Activated naive CD8-positive, alpha-beta T cell treated with anti-CD3 and anti-CD28 coated beads for 36 hours (primary cell): ENCODE measurements at places on chromosomes 3 and 15. TPM values are rescaled to one million over a fixed set of nuclear protein-coding genes. Genes with fewer than 3 reads are reported as not detected.

DNA sequence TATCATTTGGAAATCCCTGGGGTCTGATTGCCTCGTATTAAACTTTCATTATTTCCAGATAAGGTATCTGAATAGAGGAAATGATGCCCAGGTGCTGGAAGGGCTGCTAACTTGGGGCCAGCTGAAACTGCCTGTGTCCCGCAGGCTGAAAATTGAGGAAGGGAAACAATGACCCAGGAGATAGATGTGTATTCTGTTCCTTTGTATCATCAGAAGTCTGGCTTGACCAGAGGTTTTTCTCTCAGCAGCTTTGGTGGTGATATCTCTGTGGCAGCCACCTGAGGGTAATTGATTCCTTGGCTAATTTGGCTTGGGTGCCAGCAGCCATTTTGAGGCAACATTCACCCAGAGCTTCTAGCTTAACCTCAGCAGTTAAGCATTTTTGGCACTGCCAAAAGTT lies 90.0 kb upstream of the STT3B start:
- H3K4me3 ChIP-seq = no peak overlapping the region
- no peak for DNase-seq
- H3K27me3 ChIP-seq = no peaks in the 10 kb centered on the region
- no peak overlapping the region for H3K27ac ChIP-seq
- H3K4me1 ChIP-seq = peaks cover 10% of the 10 kb centered on the region

The SPATA12 gene
- total RNA-seq = not detected

The TGM4 gene
- total RNA-seq = not detected

DNA sequence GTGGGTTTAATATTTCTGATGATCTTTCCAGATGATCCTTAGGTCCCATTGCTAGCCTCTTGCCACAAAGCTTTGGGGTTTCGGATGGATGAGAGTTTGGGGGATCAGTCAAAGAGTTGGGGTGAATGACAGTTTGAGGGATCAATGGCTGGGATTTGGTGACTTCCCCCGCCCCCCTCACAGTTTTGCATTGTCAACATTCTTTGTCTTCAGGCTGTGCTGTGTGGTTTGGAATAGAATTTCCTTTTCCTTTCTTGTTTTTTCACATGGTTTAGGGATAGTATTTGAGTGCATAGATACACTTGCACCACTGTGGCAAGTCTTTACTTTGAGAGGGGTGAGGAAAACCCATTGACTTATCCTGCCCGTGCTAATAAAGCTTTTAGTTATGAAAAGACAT lies 14.3 kb downstream of the MEF2A start:
- no peak overlapping the region for H3K4me3 ChIP-seq
- no peak for DNase-seq
- peaks cover 28% of the 10 kb centered on the region for H3K36me3 ChIP-seq
- no peaks in the 10 kb centered on the region for H3K27me3 ChIP-seq
- H3K4me1 ChIP-seq = peaks cover 44% of the 10 kb centered on the region

The HRG gene
- total RNA-seq = not detected

GRCh38 chr3:100634493-100635272 lies 25.3 kb downstream of the ADGRG7 start:
- peaks cover 2% of the 10 kb centered on the region for H3K4me1 ChIP-seq
- no peak overlapping the region for H3K4me3 ChIP-seq
- H3K36me3 ChIP-seq = no peaks in the 10 kb centered on the region
- peaks cover 24% of the 10 kb centered on the region for H3K27me3 ChIP-seq
- no peak overlapping the region for H3K27ac ChIP-seq

DNA sequence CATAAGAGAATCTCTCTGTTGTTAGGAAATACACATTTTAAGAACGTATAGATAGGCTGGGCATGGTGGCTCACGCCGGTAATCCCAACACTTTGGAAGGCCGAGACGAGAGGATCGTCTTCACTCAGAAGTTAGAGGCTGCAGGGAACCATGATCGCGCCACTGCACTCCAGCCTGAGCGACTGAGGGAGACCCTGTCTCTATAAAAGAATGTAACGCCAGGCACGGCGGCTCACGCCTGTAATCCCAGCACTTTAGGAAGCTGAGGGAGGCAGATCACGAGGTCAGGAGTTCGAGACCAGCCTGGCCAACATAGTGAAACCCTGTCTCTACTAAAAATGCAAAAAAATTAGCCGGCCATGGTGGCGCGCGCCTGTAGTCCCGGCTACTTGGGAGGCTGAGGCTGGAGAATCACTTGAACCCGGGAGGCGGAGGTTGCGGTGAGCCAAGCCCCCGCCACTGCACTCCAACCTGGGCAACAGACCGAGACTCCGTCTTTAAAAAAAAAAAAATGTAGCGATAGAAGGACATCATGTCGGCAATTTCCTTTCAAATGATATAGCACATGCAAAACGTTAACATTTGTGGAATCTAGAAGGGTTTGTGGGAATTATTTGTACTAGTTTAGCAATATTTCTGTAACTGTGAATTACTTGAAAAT lies 730 bp upstream of the RPL14 start:
- peaks cover 45% of the 10 kb centered on the region for H3K4me1 ChIP-seq
- no peak for DNase-seq
- H3K27ac ChIP-seq = peak overlapping the region; percentile 90
- H3K4me3 ChIP-seq = peak overlapping the region; percentile 93
- H3K27me3 ChIP-seq = no peaks in the 10 kb centered on the region

- H3K4me1 ChIP-seq = peaks cover 9% of the 10 kb centered on the region
- H3K4me3 ChIP-seq = peak within 1 kb of the TSS; percentile 66
- peaks cover 5% of the 10 kb centered on the region for H3K36me3 ChIP-seq
- peak within 1 kb of the TSS; percentile 43 for H3K27ac ChIP-seq
- peak; percentile 34 for DNase-seq
Measured at GRCh38 chr15:74725225-74725774, at the start of gene CYP1A1. Gene CYP1A1, minus strand, starts transcription at chr15:74725528. Its CDS starts 2,431 bp downstream, at chr15:74723097.

DNA sequence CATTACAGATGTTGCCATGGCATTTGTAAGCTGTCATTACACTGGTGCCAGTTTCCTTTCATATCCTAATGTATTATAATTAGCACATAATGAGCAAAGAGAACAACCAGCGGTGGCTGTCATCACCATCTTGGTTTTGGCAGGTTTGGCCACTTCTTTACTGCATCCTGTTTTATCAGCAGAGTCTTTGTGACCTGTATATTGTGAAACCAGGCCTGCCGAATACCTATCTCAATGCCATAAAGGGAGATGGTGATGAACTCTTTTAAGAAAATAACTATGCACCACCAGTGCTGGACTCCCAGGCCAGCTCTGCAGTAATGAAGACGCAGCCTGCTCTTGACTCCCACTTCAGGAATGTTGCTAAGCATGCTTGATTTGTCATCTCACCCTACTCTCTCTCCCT lies 458.1 kb upstream of the NR2F2 start:
- no peak overlapping the region for H3K27ac ChIP-seq
- H3K27me3 ChIP-seq = no peaks in the 10 kb centered on the region
- H3K36me3 ChIP-seq = no peaks in the 10 kb centered on the region
- DNase-seq = no peak

- no peaks in the 10 kb centered on the region for H3K4me1 ChIP-seq
- H3K36me3 ChIP-seq = no peaks in the 10 kb centered on the region
- DNase-seq = no peak
- no peak overlapping the region for H3K4me3 ChIP-seq
- no peak overlapping the region for H3K27ac ChIP-seq
- H3K27me3 ChIP-seq = no peaks in the 10 kb centered on the region
Measured at GRCh38 chr3:85781806-85782205, 823.0 kb downstream of the CADM2 start.

GRCh38 chr3:30502742-30503073 lies 103.7 kb upstream of the TGFBR2 start:
- H3K4me3 ChIP-seq = no peak overlapping the region
- no peaks in the 10 kb centered on the region for H3K27me3 ChIP-seq
- no peak overlapping the region for H3K27ac ChIP-seq
- H3K4me1 ChIP-seq = peaks cover 28% of the 10 kb centered on the region
- H3K36me3 ChIP-seq = peaks cover 1% of the 10 kb centered on the region

The FGF12 gene
- not detected for total RNA-seq

GRCh38 chr3:129553719-129554118 lies 10.7 kb downstream of the H1-8 start:
- no peak for DNase-seq
- H3K4me1 ChIP-seq = peaks cover 4% of the 10 kb centered on the region
- H3K4me3 ChIP-seq = no peak overlapping the region
- H3K27ac ChIP-seq = no peak overlapping the region
- H3K27me3 ChIP-seq = peaks cover 5% of the 10 kb centered on the region
- no peaks in the 10 kb centered on the region for H3K36me3 ChIP-seq

The C3orf22 gene
- total RNA-seq = not detected

GRCh38 chr3:134754768-134755559 lies 40.1 kb upstream of the EPHB1 start:
- H3K27me3 ChIP-seq = peaks cover 8% of the 10 kb centered on the region
- DNase-seq = peak; percentile 26
- H3K36me3 ChIP-seq = no peaks in the 10 kb centered on the region
- no peak overlapping the region for H3K4me3 ChIP-seq
- no peak overlapping the region for H3K27ac ChIP-seq
- H3K4me1 ChIP-seq = no peaks in the 10 kb centered on the region

DNA sequence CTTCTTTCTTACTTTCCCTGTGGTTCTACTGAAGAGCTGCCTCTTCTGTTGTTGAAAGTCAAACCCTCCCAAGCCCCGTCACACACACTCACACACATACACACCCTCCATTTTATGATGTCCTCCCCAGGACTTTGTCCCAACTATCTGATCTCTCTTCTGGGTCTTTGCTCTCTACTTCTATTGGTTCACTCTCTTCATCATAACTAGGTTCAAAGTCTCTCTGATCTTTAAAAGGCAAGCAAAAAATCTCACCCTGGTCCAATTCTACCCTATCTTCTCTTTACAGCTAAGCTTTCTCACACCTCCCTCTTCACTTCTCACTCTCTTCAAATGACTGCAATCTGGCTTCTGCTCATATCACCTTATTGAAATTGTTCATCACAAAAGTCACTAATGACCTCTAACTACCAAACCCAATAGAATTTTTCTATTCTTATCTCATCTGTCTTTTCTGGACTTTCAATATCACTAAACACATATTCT lies 34.8 kb downstream of the LRRFIP2 start:
- DNase-seq = no peak
- no peaks in the 10 kb centered on the region for H3K27me3 ChIP-seq
- H3K36me3 ChIP-seq = peaks cover 11% of the 10 kb centered on the region
- peaks cover 5% of the 10 kb centered on the region for H3K4me1 ChIP-seq

DNA sequence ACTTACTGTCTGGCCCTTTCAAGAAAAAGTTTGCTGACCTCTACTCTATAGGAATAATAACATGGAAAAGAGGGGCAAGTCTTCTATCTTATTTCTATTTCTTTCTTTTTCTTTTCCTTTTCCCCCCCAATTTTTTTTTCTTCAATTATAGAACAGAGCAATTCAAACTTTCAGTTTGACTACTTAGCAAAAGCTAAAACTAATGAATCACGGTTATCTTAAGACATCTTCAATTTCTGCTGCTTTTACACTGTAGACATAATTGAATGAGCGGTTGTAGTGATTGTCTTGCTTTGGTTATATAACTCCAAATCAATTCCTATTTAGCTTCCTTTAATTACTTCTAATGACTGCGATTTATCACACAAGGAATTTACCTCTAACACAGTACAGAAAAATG lies 74.3 kb upstream of the P2RY1 start:
- no peak overlapping the region for H3K27ac ChIP-seq
- H3K36me3 ChIP-seq = no peaks in the 10 kb centered on the region
- no peak for DNase-seq
- H3K4me3 ChIP-seq = no peak overlapping the region
- H3K4me1 ChIP-seq = no peaks in the 10 kb centered on the region

The IL5RA gene
- not detected for total RNA-seq

The AHSG gene
- not detected for total RNA-seq

The DPH3 gene
- 28.2 TPM for total RNA-seq

The GPR176 gene
- total RNA-seq = 0.12 TPM

GRCh38 chr3:194661946-194662345 lies 10.0 kb downstream of the LSG1 start:
- peaks cover 37% of the 10 kb centered on the region for H3K36me3 ChIP-seq
- no peaks in the 10 kb centered on the region for H3K27me3 ChIP-seq
- H3K4me3 ChIP-seq = no peak overlapping the region
- H3K4me1 ChIP-seq = peaks cover 8% of the 10 kb centered on the region
- no peak overlapping the region for H3K27ac ChIP-seq

The PDZRN3 gene
- total RNA-seq = not detected

GRCh38 chr3:46564190-46565021 lies 1.7 kb downstream of the LRRC2 start:
- no peak overlapping the region for H3K4me3 ChIP-seq
- DNase-seq = no peak

GRCh38 chr3:186821429-186822387 lies 15.4 kb upstream of the RFC4 start:
- H3K4me1 ChIP-seq = peaks cover 28% of the 10 kb centered on the region
- DNase-seq = no peak
- H3K36me3 ChIP-seq = peaks cover 16% of the 10 kb centered on the region

The DYNC1LI1 gene
- total RNA-seq = 34.7 TPM

DNA sequence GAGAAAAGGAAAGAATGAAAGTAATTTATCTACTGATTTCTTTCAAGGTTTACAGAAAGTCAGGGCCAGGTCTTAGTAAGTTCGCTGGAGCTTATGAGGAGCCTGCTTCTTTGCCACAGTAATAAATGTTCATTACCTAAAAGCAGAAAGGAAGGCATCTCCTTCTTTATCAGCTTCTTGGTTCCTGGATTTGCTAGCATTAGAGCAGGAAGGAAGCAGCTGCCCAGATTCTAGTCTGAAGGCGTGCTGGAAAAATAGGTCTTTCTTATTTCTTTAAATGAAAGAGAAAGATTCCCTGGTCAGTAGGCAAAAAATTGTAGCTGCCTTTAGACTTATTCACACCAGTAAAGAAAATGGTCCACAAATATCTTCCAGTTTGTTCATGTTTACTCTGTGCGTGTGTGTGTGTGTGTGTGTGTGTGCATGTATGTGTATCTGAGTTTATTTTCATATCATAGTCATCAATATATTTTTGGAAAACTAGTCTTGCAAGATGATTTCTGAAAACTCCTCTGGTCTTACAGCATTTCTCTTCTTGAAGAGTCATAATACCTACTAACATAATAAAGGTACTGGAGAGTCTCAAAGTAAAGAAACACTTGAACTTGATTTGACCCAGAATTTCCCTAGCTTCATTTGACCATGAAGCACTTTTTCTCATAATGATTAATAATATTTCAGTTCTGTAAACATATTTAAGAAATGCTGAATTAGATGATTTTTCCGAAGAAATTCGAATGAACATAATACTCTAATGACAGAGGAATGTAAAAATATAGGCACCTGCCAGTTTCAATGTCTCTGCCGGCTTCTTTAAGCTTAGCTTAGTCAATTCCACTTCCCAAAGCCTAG lies 255.3 kb upstream of the ZPLD1 start:
- no peak for DNase-seq
- peaks cover 6% of the 10 kb centered on the region for H3K4me1 ChIP-seq
- H3K27ac ChIP-seq = no peak overlapping the region
- peak overlapping the region; percentile 47 for H3K4me3 ChIP-seq
- no peaks in the 10 kb centered on the region for H3K36me3 ChIP-seq
- H3K27me3 ChIP-seq = peaks cover 3% of the 10 kb centered on the region

The ISLR gene
- total RNA-seq = not detected

The ZNF148 gene
- total RNA-seq = 33.8 TPM

GRCh38 chr3:122031123-122031468 lies 9.0 kb upstream of the ILDR1 start:
- H3K36me3 ChIP-seq = no peaks in the 10 kb centered on the region
- peaks cover 15% of the 10 kb centered on the region for H3K4me1 ChIP-seq
- H3K27ac ChIP-seq = peak overlapping the region; percentile 2
- H3K27me3 ChIP-seq = peaks cover 4% of the 10 kb centered on the region
- H3K4me3 ChIP-seq = no peak overlapping the region

GRCh38 chr3:191391861-191392808 lies 61.8 kb upstream of the UTS2B start:
- H3K36me3 ChIP-seq = no peaks in the 10 kb centered on the region
- H3K4me3 ChIP-seq = no peak overlapping the region
- no peaks in the 10 kb centered on the region for H3K4me1 ChIP-seq
- no peak for DNase-seq

- DNase-seq = no peak
- no peaks in the 10 kb centered on the region for H3K36me3 ChIP-seq
- no peaks in the 10 kb centered on the region for H3K4me1 ChIP-seq
Measured at GRCh38 chr15:33526532-33526931, 215.8 kb downstream of the RYR3 start.

The TGM5 gene
- 0.38 TPM for total RNA-seq
